SJCRH30 (cell line): ENCODE measurements at places on chromosomes 2 and 18. TPM values are rescaled to one million over a fixed set of nuclear protein-coding genes. Genes with fewer than 3 reads are reported as not detected.
A peak's percentile ranks its signal among the peaks of the same experiment; 100 is the strongest.

IFIH1 gene
- not detected in 2 replicates for total RNA-seq

DNA sequence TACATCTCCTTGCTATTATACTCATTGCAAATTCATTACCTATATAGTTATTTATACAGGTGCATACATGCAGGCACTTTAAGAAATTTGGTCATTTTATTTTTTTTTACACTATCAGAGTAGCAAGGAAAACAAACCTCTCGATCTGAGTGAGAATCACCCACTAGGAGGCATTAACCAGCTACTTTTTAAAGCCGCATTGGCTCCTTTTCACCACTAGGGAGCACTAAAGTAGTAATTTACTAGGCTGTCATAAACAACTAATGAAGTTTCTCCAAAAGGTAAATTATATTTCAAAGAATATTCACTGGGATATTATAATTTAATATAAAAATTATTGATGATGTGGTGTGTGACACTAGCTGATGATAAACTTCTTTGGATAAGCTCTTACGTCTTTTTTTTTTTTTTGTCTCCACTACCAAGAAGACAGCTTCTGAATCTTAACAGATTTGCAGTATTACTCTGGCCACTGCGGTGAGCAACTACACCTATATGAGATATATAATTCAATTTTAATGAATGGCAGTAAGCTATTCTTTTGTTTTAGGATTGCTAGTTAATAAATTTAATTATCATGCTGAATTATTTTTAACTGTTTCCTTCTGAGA lies 101.9 kb downstream of the NOL4 start:
- H3K36me3 ChIP-seq: no peaks in the 10 kb centered on the region
- peaks cover 12% of the 10 kb centered on the region for H3K4me1 ChIP-seq
- H3K27me3 ChIP-seq: no peaks in the 10 kb centered on the region
- DNase-seq: peak; percentile 54
- H3K27ac ChIP-seq: no peak overlapping the region
- H3K4me3 ChIP-seq: no peak overlapping the region

DNA sequence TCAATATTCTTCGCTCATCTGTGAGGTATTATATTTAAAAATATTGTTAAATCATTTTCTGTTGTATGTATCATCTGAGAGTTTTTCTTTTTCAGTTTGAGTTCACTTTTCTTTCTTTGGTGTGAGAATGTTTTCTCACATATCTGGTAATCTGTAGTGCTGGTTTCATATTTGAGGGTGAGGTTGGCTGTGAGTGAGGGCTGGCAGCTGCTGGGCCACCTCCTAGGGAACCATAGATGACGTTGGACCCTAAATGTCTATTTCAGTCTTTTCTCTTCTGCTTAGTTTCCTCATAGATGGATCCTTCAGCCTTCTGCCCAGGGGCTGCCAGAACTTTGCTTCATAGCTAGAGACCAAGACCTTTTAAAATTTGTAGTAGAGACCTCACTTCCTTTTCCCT lies 33.5 kb downstream of the MGAT5 start:
- no peaks in the 10 kb centered on the region for H3K27me3 ChIP-seq
- no peaks in the 10 kb centered on the region for H3K36me3 ChIP-seq
- no peak for DNase-seq
- no peak overlapping the region for H3K27ac ChIP-seq
- H3K4me3 ChIP-seq: no peak overlapping the region

- H3K4me1 ChIP-seq: no peaks in the 10 kb centered on the region
- no peak overlapping the region for H3K27ac ChIP-seq
- H3K27me3 ChIP-seq: no peaks in the 10 kb centered on the region
- H3K36me3 ChIP-seq: no peaks in the 10 kb centered on the region
- no peak overlapping the region for H3K4me3 ChIP-seq
Observed at GRCh38 chr2:156116113-156116512, 216.4 kb downstream of the NR4A2 start.

GRCh38 chr2:46847185-46847710 lies 68.4 kb downstream of the MCFD2 start:
- peaks cover 28% of the 10 kb centered on the region for H3K4me1 ChIP-seq
- no peaks in the 10 kb centered on the region for H3K36me3 ChIP-seq
- no peak overlapping the region for H3K4me3 ChIP-seq
